Gastrocnemius medialis (tissue), 4 donors: ENCODE measurements at places on chromosomes 2 and 18. TPM values are rescaled to one million over a fixed set of nuclear protein-coding genes. Genes with fewer than 3 reads are reported as not detected.

DNA sequence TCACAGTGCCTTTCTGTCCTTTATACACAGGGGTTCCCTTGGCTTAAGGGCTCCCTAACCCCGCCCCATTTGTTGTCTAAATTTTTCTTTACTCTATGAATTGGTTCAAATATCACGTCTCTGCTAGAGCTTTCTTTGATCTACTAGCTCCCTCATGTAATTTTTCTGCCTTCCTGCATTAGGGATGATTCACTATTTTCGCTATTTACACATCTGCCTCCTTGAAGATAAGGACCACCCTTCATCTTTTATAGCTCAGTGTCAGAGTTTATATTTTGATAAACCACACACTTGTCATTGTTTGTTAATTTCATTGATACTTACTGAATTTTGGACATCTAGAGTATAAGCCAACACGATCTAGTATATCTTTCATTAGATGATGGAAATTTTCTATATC lies 169.2 kb downstream of the LPIN1 start:
- no peak for DNase-seq

DNA sequence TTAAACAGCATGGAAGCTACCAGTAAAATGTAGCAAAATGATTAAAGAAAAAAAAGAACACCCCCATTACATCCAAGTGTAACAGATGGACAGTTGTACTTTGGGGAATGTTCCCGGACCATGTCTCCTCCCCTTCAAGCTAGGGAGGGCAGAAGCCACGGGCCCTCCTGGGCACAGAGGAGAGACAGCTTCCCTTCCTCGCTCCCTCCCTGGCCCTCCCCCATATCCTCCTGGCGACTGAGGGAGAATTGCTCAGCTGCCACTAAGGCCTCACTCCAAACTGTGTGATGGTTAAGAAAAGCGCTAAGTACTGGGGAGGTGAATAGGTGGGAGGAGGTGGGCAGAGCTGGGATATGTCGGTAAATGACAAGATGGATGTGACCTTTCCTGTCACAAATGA lies 358.0 kb downstream of the HRH4 start:
- DNase-seq = no peak

GRCh38 chr2:4964001-4964540 lies 728.1 kb upstream of the SOX11 start:
- DNase-seq = no peak

GRCh38 chr2:68577183-68577582 lies 66.2 kb upstream of the PROKR1 start:
- DNase-seq = no peak

GRCh38 chr2:27730261-27730662 lies 41.3 kb upstream of the MRPL33 start:
- no peak for DNase-seq

GRCh38 chr2:60480089-60480773 lies 73.2 kb downstream of the BCL11A start:
- DNase-seq = no peak

- no peak for DNase-seq
Observed at GRCh38 chr18:5073026-5073944, 123.8 kb downstream of the AKAIN1 start.

- DNase-seq = no peak
Observed at GRCh38 chr18:13614641-13615288, 111.6 kb downstream of the FAM210A start.

DNA sequence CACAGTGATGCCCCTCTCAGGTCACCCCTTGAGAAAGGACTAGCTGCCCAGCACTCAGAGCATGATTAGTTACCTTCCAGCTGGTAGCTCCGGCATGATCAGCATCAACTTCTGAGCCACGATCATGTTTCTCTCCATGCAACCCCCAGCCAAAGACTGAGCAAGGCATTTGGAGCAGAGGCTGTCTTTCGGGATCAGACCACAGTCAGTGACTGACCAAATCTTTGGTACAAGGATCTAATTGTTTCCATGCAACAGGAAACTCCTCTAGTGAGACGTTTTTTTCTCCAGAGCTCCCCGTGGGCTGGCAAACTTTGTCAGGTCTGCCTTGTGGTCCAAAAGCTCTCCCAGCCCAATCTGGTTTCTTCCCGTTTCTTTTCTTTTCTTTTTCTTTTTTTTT lies 244.3 kb downstream of the METTL4 start:
- DNase-seq = no peak

DNA sequence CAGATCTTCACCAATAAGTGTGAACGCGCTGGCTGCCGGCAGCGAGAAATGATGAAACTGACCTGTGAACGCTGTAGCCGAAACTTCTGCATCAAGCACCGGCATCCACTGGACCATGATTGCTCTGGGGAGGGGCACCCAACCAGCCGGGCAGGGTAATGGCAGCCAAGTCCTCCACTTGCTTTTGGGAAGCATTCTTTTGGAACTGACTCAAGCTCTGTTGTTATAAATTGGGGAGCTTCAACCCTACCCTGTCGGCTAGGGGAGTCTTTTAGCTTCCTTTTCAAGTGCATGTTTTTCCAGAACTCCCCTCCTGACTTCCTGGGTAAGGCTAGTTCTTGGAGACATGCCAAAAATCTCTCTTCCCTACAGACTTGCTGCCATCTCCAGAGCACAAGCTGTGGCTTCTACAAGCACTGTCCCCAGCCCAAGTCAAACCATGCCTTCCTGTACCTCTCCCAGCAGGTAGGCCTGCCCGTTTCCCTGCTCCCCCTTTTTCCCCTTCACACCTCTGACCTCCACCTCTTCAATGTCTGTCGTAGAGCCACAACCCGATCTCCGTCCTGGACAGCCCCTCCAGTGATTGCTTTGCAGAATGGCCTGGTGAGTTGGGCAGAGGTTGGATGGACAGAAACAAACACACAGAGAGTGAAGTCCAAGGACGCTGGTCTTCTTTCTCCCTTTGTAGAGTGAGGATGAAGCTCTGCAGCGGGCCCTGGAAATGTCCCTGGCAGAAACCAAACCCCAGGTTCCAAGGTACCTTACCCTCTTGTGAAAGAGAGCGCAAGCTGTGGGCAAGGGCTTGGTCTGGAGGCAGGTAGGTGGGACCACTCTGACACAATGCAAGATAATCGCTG lies 1.5 kb downstream of the ZFAND2B start:
- no peak for DNase-seq

GRCh38 chr2:177251165-177251542 lies 13.4 kb downstream of the NFE2L2 start:
- no peak for DNase-seq

- no peak for DNase-seq
Observed at GRCh38 chr2:83650898-83651297, 808.2 kb downstream of the SUCLG1 start.

DNA sequence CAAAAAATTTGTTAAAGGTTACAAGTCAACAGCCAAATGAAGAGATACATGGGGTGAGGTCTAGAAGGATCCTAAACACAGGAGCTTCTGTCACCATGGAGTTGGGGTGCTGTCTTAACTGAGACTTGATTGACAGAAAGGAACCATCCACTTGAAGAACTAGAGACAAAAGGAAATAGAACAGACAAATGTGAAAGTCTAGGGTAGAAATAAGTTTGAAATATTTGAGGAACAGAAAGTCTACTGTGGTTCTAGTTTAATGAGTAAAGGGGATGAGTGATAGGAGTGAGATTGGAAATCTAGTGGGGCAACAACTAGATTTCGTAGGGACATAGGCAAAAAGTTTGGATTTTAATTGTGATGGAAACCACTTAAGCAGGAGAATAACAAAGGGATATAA lies 18.7 kb downstream of the RBBP8 start:
- DNase-seq = no peak

DNA sequence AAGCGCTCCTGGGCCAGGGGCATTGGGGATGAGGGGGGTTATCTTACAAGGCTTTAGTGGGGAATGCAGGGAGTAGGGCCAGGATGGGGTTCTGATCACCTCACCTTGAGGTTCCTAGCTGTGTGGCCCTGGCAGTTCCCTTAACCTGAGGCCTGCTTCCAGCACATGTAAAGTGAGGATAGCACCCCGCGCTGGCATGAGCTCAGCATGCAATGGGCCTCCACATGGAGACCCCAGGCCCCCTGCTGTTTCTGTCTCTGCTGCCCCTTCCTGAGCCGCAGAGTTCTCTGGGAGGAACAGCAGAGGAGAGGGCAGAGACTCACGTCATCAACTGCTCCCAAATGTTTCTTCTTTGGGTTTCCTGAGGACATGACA lies 8.6 kb upstream of the TEX51 start:
- no peak for DNase-seq

- DNase-seq = no peak
Observed at GRCh38 chr2:177296040-177296439, 31.5 kb upstream of the NFE2L2 start.

DNA sequence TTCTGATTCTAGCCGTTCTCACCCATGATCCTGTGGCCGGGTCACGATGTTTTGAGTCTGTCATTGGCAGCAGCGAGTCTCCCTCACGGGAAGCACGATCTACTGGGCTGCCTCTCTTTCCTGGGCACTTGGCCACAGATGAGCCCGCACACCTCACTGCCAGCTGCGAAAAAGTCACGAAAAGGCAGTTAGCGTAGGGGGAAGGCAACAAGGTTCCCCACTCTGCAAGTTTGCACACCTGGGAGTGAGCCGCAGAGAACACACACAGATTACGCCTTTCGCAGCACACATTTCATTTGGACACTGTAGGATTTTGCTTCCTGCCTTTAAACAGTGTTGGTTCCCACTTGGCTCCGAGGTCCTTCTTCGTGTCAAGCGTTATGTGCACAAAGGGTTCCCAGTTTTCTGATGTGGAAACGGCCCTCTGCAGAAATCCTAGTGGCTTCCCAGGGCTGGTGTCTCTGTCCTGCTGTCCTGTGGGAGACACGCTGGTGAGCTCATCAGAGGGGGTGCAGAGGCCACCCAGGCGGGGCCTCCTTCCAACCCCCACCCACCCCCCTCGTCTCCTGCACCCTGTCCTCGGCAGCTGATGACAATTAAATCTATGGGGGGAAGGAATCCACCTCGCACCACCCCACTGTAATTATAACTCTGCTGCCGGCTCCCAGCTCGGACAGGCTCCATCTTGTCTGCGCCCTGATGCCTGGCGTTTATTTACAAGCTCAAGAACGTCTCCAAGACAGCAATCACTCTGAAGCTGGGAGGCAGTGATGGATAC lies 157.3 kb upstream of the SALL3 start:
- no peak for DNase-seq

GRCh38 chr2:232779465-232779864 lies 3.1 kb upstream of the KCNJ13 start:
- DNase-seq = no peak

The HOXD12 gene
- total RNA-seq = not detected

The IL1R1 gene
- total RNA-seq = 20.5 TPM

The ANKRD62 gene
- total RNA-seq = not detected

The PPP4R3B gene
- total RNA-seq = 22.2 TPM

The MAP2 gene
- 2.7 TPM for total RNA-seq

The FSIP2 gene
- total RNA-seq = not detected

The POTEJ gene
- total RNA-seq = not detected

The ASB18 gene
- not detected for total RNA-seq

The DPYSL5 gene
- total RNA-seq = not detected

The KLHL30 gene
- total RNA-seq = 111 TPM

The RESP18 gene
- not detected for total RNA-seq

The TTN gene
- total RNA-seq = 9,701 TPM

The GTF2A1L gene
- total RNA-seq = 0.16 TPM

The PLEK gene
- 2.6 TPM for total RNA-seq

The ITSN2 gene
- 47.8 TPM for total RNA-seq

The LRRC30 gene
- total RNA-seq = 6.0 TPM

The CD207 gene
- total RNA-seq = not detected
